ENCODE measurements at places on chromosomes 2 and 18.

- peaks cover 19% of the 10 kb centered on the region for H3K27me3 ChIP-seq
- H3K36me3 ChIP-seq, result no peaks in the 10 kb centered on the region
- H3K4me3 ChIP-seq, result no peak overlapping the region
- no peak overlapping the region for H3K27ac ChIP-seq
- peaks cover 35% of the 10 kb centered on the region for H3K4me1 ChIP-seq
Measured at GRCh38 chr2:85703329-85703728, 9.2 kb downstream of the GNLY start.

DNA sequence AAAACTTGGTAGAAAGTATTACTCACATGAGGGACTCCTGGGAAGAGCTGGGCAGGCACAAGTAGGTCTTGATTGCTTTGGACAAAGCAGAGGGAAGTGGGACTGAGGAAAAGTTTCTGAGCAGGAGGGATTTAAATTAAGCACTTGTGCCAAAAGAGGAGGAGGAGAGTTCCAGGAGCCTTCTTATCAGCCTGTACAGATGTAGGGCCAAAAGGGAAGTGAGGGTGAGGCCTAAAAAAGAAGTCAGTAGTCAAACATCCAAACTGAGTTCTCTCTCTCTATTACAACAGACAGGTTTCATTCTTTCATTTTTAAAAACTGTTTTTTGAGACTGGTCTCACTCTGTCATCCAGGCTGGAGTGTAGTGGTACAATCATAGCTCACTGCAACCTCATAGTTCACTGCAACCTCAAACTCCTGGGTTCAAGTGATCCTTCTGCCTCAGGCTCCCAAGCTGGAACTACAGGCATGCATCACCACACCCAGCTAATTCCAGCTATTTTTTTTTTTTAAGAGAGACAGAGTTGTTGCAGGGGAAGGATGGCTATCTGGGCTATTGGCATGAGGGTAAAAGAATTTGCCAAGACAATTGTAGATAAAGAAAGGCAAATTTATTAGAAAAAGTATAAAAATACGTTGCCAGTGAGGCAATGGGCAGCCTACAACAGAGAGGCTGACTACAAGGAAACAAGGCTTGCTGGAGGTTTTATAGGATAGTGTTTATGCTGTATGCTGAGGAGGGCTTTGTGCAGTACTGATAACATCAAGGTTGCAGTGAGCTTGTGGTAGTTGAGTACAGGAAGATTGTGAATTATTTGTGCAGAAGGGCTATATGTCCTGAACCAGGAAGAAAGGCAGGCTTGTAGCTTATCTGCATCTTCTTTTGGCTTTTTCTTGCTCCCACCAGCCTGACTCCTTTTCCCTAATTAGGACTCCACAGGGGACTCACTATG, 29.0 kb downstream of the CFAP210 start:
- no peak for DNase-seq
- H3K4me1 ChIP-seq, result peaks cover 4% of the 10 kb centered on the region
- H3K36me3 ChIP-seq, result peaks cover 2% of the 10 kb centered on the region
- H3K4me3 ChIP-seq, result no peak overlapping the region

DNA sequence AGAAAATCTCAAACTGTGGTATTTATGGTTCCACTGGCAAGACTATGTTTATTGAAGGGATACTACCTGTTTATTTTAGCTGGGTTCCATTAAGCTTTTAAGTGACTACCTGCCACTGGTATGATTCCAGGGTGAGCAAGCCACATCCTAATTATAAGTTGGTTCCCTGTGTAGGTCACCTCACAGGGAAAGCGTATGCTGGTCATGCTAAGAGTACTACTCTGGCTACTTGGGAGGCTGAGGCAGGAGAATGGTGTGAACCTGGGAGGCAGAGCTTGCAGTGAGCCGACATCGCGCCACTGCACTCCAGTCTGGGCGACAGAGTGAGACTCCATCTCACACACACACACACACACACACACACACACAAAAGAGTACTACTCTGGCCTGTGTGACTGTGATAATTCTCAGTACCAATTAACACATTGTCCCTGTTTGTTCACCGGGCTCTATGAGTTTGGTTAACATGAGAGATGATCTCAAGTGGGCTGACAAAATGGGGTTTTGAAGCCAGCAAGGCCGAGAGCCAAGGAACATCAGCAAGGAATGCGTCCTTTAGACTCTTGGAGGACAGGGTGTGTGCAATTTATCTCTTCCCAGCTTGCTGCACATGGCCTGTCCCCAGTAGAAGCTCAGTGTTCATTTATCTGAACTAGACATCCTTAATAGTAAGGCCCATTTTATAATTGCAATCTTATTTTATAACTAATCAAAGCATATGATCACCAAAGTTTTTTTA, 15.2 kb upstream of the ITSN2 start:
- no peaks in the 10 kb centered on the region for H3K27me3 ChIP-seq
- H3K36me3 ChIP-seq, result no peaks in the 10 kb centered on the region

DNA sequence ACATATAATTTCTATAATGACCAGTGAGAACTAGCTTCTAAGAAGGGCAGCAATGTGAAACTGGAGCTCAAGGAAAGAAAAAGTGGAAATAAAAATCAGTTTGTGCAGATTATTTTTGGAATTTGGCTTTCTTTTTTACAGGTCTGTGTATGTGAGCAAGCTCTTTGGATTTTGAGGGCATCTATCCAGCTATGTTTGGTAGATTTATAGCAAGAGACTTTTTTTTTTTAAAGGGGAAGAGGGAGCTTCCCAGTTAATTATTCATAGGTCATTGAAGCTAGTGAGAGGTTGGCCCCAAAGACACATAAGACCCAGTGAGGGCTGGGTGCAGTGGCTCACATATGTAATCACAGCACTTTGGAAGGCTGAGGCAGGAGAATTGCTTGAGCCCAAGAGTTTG, 24.0 kb upstream of the COLEC12 start:
- H3K27me3 ChIP-seq, result peaks cover 37% of the 10 kb centered on the region
- H3K4me1 ChIP-seq, result peaks cover 2% of the 10 kb centered on the region
- H3K27ac ChIP-seq, result no peak overlapping the region
- no peak overlapping the region for H3K4me3 ChIP-seq
- DNase-seq, result no peak

Measured in T-helper 17 cell (primary cell).